ENCODE measurements at places on chromosomes 2 and 18. TPM values are rescaled to one million over a fixed set of nuclear protein-coding genes. Genes with fewer than 3 reads are reported as not detected.

The GPAT2 gene
- total RNA-seq = 3.1 TPM

The SH3RF3 gene
- total RNA-seq = 0.42 TPM

- no peak for DNase-seq
Observed at GRCh38 chr2:241071677-241072111, 30.4 kb downstream of the MTERF4 start.

GRCh38 chr2:98458207-98458606 is 13.5 kb downstream of the INPP4A start:
- DNase-seq = no peak

DNA sequence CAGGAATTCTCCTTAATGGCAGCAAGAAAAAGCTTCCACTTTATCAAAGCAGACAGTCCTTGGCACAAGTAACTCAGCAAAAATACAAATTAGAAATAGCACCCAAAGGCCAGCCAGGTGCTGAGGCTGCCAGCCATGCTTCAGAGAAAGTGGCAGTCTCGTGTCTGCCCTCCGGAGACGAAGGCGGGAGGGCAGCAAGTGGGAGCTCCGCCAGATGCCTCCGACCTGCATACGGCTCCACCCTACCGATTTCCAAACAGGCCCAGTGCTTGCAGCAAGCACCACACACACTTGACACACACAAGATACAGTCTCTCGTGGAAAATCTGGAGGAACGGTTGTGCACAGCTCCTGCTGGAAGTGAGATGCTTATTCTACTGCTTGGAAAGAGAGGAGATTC is 134.9 kb upstream of the REV1 start:
- no peak for DNase-seq

DNA sequence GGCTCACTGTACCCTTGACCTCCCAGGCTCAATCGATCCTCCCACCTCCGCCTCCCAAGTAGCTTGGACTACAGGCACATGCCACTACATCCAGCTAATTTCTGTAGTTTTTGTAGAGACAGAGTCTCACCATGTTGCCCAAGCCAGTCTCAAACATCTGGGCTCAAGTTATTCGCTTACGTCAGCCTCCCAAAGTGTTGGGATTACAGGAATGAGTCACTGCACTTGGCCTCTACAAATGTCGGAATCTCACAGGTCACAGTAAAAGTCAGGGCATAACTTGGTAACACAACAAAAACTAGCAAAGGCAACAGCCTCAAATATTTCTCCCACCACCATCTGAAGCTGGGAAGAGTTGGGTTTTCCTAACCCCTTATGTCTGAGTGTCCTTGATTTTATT is 25.3 kb downstream of the SCG2 start:
- no peak for DNase-seq

DNA sequence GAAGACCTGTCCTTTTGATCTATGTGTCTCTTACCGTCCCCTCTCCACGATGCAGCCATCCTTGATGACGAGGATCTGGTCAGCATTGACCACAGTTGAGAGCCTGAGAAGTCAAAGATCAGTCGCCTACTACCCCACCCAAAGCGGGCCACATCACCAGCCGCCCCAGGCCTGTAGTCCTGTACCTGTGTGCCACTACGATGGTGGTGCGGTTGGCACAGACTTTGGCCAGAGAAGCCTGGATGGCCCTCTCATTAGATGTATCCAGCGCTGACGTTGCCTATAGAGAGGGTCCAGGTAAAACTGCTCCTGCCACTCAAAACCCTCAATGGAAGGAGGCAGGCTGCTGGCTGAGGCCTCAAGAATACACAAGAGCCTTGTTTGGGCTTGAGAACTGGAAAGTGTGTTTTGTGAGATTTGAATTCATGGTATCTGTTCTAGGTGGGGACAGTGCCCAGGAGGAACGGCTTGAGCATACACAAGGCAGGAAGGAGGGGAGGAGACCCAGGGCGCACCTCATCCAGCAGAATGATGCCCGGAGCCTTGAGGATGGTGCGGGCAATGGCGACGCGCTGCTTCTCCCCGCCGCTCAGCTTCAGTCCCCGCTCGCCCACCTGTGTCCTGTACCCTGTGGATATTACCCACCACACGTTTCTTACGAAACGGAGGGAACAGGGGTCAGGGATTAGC is 3.8 kb downstream of the ZFAND2B start:
- DNase-seq = peak; percentile 27

DNA sequence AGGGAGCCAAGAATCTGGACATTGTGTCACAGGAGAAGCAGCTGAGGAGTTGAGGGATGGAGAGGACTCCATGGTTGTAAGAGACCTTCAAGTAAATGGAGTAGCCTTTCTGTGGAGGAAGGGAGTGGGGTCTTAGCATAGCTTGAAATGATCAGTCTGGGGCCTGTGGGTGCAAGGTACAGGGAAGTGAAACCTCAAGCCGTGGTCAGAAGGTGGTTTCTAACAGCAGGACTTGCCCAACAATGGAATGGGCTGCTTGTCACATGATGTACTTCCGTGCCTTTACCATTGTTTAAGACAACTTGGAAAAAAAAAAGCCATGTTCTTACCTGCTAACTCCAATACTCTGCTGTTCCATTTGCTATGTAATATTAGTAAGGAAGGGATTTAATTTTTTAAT is 140.7 kb downstream of the LDLRAD4 start:
- no peak for DNase-seq

- DNase-seq = no peak
Observed at GRCh38 chr2:80105015-80105640, 199.4 kb downstream of the LRRTM1 start.

DNA sequence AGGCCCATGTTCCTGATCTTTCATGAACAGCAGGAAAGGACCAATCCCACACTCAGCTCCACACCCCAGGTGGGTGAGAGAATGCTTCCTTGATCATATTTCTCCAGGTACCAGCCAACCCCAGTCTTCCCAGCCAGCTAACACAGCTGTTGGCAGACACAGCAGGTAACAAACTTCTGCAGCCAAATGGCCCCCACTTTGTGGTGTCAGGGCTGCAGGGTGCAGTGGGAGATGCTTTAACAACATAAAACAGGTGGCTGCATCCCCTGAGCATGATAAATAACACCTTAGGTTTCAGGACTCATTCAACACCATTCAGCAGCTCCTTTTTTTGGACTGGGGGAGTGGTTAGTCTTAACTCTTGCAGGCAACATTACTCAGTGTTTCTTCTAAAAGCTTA is 76.7 kb upstream of the ACAA2 start:
- DNase-seq = no peak

- DNase-seq = no peak
Observed at GRCh38 chr2:120463996-120464395, 118.1 kb downstream of the INHBB start.

DNA sequence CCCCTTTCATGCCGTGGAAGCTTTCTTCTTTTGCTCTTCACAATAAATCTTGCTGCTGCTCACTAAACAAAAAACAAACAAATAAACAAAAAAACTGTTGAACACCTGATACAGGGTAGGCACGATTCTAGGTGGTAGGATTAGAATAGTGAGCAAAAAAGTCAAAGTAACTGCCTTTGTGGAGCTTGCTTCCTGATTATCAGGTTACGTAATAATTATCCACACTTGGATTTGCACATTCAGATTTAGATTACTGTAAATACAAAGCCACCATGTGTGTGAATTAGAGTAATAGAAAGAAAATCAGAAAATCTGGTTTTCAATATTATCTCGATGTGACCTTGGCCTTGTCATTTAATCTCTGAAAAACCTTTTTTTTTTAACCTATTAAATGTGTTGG is 307.1 kb downstream of the NRXN1 start:
- DNase-seq = no peak

DNA sequence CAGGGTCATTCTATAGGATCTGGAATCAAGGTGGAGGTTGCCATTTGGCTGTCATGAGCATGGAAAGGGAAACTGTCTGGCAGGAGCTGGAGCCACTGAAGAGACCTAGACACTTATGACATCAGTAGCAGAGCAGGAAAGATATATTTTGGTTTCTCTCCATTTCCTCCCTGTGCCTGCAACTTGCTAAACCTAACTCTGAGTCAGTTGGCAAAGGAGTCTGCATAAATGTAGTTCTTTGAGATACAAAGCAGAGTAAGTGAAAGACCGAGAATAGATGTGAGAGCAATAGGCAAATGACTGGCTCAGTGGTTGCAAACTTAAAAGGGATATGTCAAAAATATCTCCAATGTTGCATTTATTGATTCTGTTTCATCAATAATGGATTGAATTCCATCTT is 757.7 kb downstream of the KCNJ3 start:
- DNase-seq = no peak

GRCh38 chr2:38561691-38562090 is 41.0 kb downstream of the HNRNPLL start:
- no peak for DNase-seq

DNA sequence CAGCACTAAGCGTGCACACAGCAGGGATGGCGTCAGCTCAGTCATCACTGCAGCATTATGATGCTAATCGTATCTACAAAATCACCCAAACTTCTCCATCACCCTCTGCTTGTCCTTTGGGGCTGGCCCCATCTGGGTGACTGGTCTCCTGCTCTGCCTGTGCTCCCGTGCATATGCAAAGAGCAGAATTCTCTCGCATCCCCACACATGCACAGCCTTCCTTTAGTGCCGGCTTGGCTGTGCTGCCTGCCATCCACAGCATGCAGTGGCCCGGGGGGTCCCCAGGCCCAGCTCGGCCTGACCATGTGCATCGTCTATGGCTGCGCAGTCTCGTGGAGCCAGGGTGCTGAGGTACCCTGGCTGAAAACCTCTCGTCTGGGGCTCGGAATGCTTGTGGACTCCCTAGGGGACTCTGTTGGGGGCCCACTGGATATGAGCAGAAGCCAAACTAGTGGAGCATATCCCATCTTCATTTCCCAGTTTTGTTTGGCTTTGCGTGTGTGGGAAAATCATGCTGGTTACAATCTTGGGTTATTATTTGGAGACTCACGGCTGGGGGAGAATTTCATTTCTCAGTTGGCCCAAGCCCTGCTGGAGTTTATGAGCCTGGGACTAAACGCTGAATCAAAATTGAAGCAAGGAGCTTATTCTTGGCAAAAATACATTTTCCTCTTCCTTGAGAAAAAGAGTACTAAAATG is 70.9 kb upstream of the HS6ST1 start:
- no peak for DNase-seq

GRCh38 chr2:12817870-12818269 is 101.1 kb downstream of the TRIB2 start:
- no peak for DNase-seq

Data from liver (tissue), 10 donors.